ENCODE measurements at places on chromosomes 5 and 9.

GRCh38 chr9:30775236-30775635, 1609.2 kb upstream of the ACO1 start:
- no peak for DNase-seq

DNA sequence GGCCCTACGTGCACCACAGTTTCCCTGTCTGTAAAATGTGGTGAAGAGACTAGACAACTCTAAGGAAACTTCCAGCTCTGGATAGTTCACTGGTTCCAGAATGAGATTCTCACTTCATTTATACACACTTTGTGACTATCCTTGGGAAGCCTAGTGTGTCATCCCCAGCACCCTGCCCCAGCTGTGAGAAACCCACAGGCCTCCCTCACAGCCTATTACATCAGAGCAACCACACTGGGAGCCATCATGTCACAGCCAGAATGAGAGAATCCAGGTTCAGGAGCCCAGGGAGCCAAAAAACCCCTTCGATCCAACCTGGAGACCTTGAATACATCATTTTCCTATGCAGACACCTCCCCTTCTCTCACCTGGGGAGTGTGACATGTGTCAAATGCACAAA, 21.0 kb upstream of the HAND1 start:
- no peak for DNase-seq

DNA sequence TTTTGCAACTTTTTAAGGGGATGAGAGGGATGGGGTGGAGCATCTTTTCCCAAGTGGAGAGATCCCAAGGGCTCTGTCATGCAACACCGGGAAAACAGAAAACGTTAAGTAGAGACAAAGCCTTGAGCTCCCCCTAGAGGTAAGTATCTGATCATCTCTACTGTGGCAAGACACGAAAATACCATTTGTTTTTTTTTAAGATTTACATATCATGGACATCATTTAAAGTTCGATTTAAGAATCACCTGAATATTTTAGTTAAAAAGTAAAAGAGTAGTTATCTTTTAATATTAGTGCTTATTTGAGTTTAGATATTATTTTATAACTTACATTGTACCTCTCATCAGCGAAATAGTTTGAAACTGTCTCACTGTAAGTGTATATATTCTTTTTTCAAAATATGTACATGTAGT, 200.4 kb downstream of the LRRC70 start:
- DNase-seq, result no peak

GRCh38 chr9:38393128-38393796, 760 bp downstream of the ALDH1B1 start:
- no peak for DNase-seq

- no peak for DNase-seq
Measured at GRCh38 chr9:109323771-109324170, 2.9 kb upstream of the EPB41L4B start.

DNA sequence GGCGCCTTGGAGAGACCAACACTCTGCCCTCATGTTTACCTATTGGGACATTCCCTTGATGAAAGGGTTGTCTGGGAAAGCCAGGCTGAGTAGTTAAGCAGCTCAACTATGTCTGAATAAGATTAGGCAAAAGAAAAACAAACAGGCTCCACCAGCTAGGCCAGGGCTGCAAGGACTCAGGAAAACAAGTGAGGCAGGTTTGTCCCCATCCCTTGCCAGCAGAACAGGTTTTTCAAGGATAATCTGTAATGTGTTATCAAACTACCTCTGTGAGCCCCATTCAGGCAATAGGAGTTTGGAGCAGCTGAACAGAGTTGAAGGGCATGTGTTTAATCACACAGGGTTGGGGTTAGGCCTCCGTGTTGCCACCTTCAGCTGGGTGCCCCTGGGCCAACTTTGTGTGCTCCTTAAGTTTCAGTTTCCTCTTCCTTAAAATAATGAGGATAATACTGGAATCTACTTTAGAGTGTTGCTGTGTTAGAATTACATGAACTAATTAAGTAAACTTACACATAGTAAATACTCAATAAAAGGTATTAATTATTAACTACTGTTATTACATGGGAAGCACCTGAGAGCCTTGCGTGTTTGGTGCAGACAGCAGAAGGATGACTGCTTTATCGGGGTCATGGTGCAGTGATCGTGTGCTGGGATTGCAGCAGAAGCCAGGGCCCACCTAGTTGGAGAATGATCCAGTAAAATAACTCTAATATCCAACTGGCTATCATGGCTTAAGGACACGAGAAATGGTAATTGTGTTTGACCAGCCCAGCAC, 72.1 kb upstream of the ATP10B start:
- no peak for DNase-seq

DNA sequence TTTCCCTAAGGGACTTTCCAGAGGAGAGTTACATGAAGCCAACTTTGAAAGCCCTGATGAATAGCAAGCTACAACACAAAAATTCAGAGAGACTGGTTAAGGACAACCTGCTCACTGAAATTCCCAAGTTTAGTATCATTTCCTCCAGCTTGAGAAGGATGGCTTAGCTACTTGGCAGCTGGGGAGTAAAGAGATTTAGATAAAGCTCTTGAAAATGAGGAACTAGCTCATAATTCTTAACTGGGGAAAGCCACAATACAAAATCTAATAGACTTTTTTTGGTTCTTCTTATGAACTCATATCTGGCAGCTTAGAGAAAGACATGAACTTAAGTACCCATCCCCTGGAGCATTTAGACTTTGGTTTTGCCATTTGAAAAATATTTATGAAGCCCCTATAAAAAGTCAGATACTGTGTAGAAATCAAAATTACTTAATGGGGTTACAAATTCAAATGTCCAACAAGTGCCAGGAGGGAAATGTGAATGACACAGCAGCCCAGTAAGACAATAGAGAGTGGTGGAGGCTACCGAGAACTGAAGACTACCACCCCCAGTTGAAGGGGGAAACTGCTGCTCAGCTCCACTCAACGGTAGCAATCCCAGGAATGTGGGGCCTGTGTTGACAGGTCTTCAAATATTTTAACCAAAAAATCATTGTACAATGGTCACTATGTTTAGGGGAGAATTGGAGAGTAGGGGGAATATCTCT, 79.4 kb upstream of the ADRB2 start:
- no peak for DNase-seq

- no peak for DNase-seq
Measured at GRCh38 chr5:863244-863805, 12.5 kb upstream of the ZDHHC11 start.

GRCh38 chr5:103394676-103395075, 136.1 kb downstream of the MACIR start:
- no peak for DNase-seq

GRCh38 chr5:13731121-13731628, 213.3 kb downstream of the DNAH5 start:
- no peak for DNase-seq

DNA sequence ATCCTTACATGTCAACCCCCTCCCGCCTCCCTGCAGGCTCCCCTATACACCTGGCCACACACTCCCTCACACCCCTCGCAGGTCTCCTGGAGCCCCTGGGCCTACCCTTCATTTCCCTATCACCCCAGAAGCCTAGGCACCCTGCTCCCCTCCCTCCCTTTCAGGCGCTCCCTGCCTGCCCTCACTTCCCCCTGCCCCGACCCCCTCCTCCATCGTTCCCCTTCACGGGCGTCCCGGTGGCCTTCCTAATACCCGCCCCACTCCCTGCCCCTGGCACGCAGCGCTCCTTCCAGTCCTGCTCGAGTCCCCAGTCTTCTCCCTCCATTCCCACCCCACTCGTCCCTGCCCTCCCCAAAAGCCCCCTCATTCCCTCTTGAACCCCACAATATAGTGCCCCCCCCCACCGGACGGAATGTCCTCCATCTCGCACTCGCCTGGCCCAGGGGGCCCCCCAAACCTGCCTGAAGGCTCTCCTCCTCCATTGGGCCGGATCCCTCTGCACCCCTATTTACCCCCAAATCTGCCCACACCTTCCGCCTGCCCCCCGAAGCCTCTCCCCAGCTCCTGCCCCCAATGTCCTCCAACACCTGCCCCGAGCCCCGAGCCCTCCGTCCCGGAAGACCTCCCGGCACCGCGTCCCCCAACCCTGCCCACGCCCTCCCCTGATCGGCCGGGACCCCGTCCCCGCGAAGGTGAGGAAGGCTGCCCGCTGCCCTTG, 746 bp downstream of the STRBP start:
- peak; percentile 23 for DNase-seq

- DNase-seq, result no peak
Measured at GRCh38 chr5:111143910-111144309, 51.8 kb downstream of the WDR36 start.

GRCh38 chr5:174384509-174384947, 339.0 kb downstream of the NSG2 start:
- no peak for DNase-seq

GRCh38 chr9:103798620-103799019, 295.5 kb upstream of the SMC2 start:
- DNase-seq, result no peak

DNA sequence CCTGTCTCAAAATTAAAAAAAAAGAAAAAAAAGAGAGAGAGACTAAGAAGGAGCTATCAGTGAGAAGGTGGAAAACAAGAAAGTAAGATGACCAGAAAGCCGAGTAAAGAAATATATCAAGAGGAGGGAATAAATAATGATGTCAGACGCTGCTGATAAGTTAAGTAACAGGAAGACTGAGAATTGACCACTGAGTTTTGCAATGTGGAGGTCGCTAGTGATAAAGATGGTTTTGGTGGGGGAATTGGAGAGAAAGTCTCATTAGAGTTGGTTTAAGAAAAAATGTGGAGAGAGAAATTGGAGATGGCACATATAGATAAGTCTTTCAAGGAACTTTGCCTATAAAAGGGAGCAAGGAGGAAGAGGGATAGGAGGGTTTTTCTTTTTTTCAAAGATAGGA, 91.9 kb downstream of the RAD23B start:
- DNase-seq, result no peak

DNA sequence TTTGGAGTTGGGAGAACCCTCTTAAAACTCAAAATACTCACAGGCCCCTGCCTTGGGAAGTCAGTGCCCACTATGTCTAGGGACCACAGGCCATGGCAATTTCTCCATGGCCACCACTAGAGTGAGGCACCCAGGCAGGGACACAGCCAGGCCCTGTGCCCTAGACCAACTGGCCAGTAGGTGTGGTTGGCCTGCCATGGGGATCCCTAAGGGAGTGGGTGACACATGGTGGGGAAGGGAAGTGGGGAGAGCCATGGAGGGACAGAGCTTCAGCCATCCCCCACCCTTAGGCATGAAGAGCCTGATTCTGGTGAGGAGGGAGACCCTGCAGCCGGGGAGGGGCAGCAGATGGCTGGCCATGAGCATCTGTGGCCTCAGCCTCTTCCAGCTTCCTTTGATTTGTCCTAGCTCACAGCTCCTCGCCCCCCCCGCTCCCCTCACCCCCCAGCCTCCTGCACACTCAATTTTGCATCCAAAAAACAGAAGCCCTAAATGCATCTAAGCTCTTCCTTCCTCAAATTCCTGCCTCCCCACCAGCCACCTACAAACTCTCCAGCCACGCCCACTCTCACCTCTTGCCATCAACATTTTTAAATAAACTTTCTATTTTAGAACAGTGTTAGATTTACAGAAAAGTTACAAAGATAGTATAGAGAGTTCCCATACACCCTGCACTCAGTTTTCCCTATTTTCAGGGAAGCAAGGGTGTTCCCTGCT, 1.6 kb upstream of the DBN1 start:
- DNase-seq, result no peak

GRCh38 chr9:20402273-20402875, 219.9 kb downstream of the MLLT3 start:
- no peak for DNase-seq

- no peak for DNase-seq
Measured at GRCh38 chr5:126351153-126351552, 72.1 kb upstream of the GRAMD2B start.

- DNase-seq, result no peak
Measured at GRCh38 chr5:88687373-88687911, 195.5 kb downstream of the MEF2C start.

GRCh38 chr5:138245717-138246116, 28.7 kb downstream of the GFRA3 start:
- DNase-seq, result no peak

GRCh38 chr9:114954956-114955582, 24.7 kb upstream of the TNFSF8 start:
- DNase-seq, result no peak

DNA sequence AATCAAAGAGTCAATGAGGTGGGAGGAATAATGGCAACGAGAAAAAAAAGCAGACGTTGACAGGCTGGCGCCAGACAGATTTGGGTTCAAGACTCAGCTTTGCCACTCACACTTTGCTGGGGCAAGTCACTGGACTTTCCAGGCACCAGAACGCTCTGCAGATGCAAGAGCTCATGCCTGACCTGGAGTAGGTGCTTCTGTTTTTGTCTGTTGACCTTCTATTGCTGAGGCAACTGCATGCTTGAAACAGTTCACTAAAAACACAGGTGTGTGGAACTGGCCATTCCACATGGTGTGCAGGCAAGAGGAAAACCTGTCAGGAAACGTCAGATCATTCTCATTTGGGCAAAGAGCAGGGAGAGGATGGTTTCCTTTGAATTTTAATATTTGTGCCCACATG, 161.2 kb upstream of the SMIM23 start:
- no peak for DNase-seq

GRCh38 chr5:59712836-59713497, 180.6 kb downstream of the PDE4D start:
- DNase-seq, result no peak

GRCh38 chr9:134637696-134638501, 3.7 kb upstream of the COL5A1 start:
- DNase-seq, result no peak

- DNase-seq, result no peak
Measured at GRCh38 chr5:73412597-73412988, 36.0 kb downstream of the FOXD1 start.

- peak; percentile 29 for DNase-seq
Measured at GRCh38 chr9:21434202-21435014, 5.8 kb upstream of the IFNA1 start.

DNA sequence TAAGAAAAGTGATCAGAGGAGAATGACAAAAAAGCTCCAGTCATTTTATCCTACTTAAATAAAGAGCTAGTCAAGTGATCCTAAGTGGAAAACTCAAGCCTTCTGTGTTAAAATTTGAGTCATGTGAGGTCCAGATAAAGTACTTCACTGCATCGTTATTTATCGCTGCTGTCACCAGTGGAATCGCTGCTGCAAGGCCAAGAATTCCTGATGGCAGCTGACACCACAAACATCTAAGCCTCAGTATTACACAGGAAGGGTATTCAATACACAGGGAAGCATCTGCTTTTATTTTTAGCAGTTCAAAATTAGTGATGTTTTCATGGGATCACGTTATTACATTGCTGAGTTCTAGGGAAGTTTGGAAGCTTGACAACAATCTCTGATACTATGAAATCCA, 190.3 kb downstream of the GOLPH3 start:
- no peak for DNase-seq

DNA sequence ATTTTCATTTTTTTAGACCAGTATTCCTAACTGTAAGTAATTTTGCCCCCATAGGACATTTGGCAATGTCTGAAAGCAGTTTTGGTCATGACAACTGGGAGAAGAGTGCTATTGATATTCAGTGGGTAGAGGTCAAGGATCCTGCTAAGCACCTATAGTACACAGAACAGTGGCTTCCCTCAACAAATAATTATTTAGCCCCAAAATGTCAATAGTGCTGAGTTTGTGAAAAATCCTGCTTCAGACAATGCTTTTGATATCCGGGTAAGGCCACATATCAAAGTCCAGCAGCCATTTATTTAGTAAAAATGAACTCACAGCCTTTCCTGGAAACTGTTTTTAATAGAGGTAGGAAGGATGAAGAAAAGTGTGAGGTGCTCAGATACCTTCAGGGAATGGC, 8.1 kb upstream of the TARS1 start:
- no peak for DNase-seq

- no peak for DNase-seq
Measured at GRCh38 chr5:157167214-157167621, 1.2 kb upstream of the GARIN3 start.
